ENCODE measurements at places on chromosomes 1 and 21. TPM values are rescaled to one million over a fixed set of nuclear protein-coding genes. Genes with fewer than 3 reads are reported as not detected.
A peak's percentile ranks its signal among the peaks of the same experiment; 100 is the strongest.

- no peak for DNase-seq
These were observed 25.0 kb upstream of the HIVEP3 start for GRCh38 chr1:41943717-41944116.

- no peak for DNase-seq
These were observed 610 bp downstream of the AJAP1 start for GRCh38 chr1:4654764-4655673.

- no peak for DNase-seq
These were observed 5.9 kb downstream of the ITLN1 start for GRCh38 chr1:160879056-160879455.

The TBX15 gene
- polyA plus RNA-seq: 1.5 TPM

GRCh38 chr1:51421964-51422363 is 91.6 kb upstream of the TTC39A start:
- no peak for DNase-seq

- DNase-seq: no peak
These were observed 10.4 kb downstream of the LDLRAD1 start for GRCh38 chr1:54007613-54008012.

The CACNA1S gene
- polyA plus RNA-seq: 0.87 TPM

DNA sequence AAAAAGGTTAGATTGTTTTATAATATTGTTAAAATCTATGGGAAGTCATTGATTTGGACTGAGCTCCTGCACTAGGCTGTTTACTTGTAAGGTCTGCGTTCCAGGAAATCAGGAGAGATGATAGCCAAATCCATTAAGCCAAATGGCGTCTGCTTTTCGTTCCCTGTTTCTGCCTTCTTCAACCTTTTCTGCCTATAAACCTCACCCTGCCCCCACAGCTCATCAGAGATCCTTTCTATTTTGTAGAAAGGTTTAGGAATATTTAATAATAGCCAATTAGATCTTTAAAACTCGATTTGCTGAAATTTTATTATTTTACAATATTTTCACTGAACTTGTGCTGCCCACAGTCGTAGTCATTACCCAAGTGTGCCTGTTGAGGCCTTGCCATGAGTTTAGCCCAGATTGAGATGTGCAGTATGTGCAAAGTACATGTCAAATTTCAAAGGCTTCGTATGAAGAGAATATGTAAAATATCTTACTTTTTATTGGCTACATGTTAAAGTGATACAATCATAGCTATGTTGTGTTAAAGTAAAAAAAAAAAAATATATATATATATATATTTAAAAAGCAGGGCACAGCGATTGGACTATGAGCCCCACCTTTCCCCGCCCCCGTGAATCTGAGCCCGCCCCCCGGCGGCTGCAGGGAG is 444 bp upstream of the IARS2 start:
- DNase-seq: no peak

- no peak for DNase-seq
These were observed 11.7 kb downstream of the ITLN2 start for GRCh38 chr1:160942926-160943325.

The HPDL gene
- polyA plus RNA-seq: not detected

GRCh38 chr21:43716376-43717165 is 2.4 kb upstream of the PDXK start:
- DNase-seq: no peak

DNA sequence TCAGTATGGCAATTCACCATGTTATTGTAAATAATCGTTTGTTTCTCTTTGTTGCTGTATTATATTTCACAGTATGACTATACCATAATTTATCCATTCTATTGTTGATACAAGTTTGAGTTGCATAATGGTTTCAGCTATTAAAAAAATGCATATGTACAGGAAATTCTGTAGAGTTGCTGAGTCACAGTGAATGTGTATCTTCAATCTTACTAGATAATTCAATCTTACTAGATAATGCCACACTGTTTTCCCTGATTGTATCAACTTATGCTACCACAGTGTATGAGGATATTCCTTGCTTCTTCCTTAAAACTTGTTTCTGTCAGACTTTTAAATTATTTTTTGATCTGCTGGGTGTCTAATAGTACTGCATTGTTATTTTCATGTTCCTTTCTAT is 3.5 kb upstream of the COA6 start:
- no peak for DNase-seq

GRCh38 chr1:53517109-53517508 is 57.9 kb downstream of the DMRTB1 start:
- DNase-seq: no peak

GRCh38 chr21:34215911-34216717 is 142.7 kb downstream of the MRPS6 start:
- no peak for DNase-seq

- no peak for DNase-seq
These were observed 6.6 kb upstream of the CD46 start for GRCh38 chr1:207745285-207745684.

DNA sequence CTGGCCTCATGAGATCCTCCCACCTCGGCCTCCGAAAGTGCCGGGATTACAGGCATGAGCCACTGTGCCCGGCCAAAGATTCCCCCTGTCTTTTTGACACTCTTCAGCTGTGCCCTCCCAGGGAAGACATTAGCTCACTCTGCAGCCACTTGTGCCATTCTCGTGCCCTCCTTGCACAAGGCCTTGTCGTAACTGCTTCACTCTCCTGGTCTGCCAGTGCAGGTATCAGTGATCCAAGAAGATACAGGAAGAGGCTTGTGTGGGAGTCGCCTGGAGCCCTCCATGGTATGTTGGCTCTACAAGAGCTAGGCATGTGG is 22.0 kb upstream of the WDR26 start:
- DNase-seq: no peak

- peak; percentile 97 for DNase-seq
These were observed at the start of gene DUSP12 for GRCh38 chr1:161749509-161750407. TSS of gene DUSP12 (plus strand) at chr1:161749786. CDS start at chr1:161749802, 16 bp downstream.

- no peak for DNase-seq
These were observed 13.6 kb downstream of the IGSF21 start for GRCh38 chr1:18121072-18121820.

DNA sequence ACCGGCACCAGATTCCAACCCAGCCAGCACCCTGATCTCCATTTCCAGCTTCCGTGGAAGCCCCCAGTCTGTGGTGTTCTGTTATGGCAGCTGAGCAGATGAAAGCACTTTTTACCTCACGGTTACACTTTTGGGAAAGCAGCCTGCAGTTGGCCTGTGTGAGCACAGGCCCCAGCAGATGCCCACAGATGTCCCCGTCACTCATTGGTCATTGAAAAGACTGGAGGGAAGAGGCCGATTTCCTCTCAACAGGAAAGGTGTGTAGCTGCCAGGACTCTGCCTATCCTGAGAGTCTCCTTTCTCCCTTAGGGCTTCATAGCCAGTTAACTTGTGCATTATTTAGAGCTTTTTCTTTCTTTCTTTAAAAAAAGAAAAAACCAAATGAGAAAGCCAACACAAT is 123.0 kb downstream of the PCBP3 start:
- DNase-seq: no peak

The CAPN8 gene
- polyA plus RNA-seq: 4.3 TPM

- no peak for DNase-seq
These were observed 63.2 kb downstream of the KIF26B start for GRCh38 chr1:245217853-245218608.

The NBPF6 gene
- 10.7 TPM for polyA plus RNA-seq

The ROR1 gene
- 4.6 TPM for polyA plus RNA-seq

DNA sequence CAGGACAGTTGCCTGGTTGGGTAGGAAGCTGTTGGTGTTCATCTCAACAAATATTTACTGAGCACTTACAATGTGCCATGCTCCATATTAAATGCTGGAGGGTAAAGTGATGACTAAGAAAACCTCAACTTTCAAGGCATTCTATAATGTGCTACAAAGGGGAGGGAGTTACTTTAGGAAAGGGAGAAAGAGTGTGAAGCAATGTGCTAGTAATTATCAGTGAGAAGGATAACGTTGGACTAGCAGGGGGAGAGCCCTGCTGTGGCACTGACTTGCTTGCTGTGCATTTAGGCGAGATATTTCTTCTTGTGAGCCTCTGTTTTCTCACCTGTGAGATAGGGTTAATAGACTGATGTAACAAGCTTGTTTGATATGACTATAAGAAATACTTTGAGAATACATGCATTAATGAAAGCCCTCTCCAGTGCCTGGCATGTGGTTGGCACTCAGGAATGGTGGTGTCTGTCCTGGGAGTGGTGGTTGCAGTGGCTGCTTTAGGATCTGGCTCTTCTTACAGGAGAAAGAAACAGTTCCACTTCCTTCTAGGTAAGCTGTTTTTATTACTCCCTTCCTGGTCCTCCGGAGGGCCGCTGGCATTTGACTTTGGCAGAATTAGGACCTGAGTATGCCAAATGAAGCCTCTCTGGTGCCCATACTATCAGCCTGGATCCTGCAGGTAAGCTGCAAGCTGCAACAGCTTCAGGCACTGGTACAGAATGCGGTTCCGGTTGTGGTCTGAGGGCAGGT is 111.1 kb upstream of the COA6 start:
- no peak for DNase-seq

DNA sequence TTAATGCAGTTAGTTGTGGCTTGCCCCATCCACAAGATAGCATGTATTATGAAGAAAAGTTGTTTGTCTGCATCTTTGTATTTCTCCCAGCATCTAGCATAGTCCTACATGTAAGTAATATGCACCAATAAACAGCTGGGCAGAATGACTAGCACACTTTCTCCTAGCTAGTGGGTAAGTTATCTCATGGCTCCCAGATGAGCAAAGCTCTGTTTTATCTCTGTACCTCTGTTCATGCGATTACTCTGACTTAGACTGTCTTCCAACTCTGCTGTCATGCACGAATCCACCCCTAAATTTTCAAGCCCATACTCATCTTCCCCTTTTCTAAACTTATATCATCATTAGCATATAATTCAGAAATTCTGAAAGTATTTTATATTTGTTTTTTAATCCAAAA is 37.5 kb upstream of the KCTD3 start:
- DNase-seq: no peak

DNA sequence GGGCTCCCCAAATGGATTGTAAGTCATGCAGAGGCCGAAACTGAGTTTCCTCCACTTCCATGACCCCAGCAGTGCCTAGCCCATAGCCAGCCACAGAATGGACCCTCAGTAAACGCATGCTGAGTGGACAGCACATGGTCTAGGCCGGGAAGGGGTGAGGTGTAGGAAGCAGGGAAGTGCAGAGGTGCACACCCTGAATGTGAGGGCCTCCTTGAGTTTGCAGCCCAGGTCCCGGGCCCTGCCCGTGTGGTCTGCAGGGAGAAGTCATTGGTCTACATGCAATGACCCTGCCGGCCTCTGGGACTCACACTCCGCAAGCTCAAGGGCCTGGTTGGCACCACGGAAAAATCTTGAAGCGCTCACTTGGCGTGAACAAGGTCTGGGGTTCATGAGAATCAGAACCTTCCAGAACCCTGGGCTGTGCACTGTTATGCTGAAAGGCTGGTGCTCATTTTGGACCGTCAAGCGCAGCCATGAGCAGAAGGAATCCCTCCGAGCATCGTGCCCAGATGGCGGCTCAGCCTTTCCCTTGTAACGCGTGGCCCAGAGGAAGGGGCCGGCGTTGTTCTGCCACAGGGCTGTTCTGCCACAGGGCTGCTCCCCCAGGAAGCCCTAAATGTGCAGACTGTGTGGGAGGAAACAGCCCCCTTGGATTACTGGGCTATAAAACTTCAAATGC is 66.4 kb downstream of the PSMG1 start:
- no peak for DNase-seq

Data from testis (tissue), 5 donors.